Stimulated activated CD8-positive, alpha-beta memory T cell treated with anti-CD3 and anti-CD28 coated beads, Interleukin-15, amount 100 ng/mL, for 4 hours (primary cell): ENCODE measurements at places on chromosomes 3 and 15.

DNA sequence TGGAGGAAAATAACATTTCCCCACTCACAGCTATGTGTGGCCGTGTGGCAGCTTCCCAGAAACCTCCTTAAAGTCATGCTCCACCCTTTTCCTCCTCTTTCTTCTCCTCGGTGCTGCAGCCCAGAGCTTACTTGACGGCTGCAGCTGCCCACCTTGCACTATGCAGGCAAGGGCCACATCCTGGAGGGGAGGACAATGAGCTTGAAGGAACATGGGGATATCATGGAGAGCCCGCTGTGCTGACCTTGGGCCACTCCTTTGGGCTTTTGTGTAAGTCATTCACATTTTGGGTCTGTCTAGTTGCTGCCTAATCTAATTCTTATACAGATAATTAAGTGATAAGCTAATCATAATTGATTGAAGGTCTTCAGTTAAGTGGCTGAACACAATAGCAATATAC lies 28.0 kb downstream of the PRR20G start:
- DNase-seq: no peak

- DNase-seq: no peak
Measured at GRCh38 chr15:66729331-66729951, 27.4 kb downstream of the SMAD6 start.

DNA sequence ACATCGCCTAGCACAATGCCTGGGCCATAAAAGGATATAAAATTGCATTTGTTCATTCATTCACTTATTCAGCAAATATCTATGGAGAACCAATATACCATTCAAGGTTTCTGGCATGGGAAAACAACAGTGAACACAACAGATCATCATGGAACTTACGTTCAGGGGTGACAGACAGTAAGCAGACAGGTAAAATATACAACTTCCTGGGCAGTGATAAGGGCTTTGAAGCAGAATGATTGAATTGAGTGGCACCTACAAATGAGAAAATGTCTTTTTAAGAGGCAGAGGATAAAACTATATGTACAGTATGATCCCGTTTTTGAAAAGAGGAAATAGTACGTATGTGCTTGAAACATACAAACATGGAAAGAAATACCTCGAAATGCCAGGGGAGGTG lies 39.2 kb downstream of the CMTM7 start:
- DNase-seq: no peak

DNA sequence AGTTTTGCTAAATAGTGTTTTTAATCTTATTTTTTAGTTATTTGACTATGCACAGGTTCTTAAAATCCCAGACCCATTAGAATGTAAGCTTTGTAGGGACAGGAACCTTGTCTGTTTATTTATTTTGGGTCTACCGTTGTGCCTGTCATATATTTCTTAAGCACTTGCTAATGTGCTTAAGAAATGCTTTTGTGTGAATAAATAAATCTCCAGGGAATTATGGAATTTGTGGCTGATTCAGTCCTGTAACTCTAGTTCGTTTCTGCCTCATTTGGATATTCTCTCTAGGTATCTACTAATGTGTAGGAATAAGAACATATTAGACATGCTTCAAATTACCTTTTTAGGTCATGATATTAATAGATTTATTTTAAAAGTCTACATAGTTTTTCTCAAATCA lies 161.6 kb downstream of the LPP start:
- no peak for DNase-seq

DNA sequence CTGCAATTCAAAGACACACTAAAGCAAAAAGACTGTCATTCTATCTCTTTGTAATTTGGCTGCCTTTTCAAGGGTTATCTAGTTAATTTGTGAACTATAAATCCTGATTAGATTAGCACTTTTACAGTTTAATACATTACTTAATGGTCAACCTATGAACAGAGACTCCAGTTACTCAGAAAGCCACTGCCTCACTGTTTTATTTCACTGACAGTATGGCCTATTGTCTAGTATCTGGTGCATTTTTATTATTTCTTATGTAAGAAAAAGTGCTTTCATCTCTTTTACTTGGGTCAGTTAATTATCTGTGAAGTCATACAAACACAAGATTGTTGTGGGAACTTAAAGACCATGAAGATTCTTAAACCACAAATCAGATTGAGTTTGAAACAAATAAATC lies 133.8 kb downstream of the ZBBX start:
- DNase-seq: no peak

DNA sequence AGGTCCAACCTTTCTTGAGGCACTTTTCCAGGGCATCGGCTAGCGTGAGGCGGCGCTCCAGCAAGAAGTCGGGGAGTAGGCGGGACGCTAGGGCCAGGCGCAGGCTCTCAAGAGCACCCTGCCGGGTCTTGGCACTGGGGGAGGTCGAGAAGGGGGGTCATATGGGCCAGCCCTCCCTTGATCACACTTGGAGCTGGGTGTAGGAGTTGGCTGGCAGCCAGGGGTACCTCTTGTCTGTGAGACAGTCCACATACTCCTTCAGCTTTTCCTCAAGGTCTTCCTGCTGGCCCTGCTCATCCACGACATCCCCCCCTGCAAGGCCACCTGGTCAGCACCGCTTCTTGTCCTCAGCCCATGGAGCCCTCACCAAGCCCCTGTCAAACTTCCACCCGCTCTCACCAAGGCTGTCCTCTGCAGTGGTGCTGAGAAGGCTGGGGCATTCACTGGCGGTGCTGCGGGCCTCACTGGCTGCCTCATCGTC lies 2.0 kb downstream of the IFRD2 start:
- DNase-seq: no peak

GRCh38 chr3:42556089-42556632 lies 25.6 kb downstream of the SEC22C start:
- no peak for DNase-seq

DNA sequence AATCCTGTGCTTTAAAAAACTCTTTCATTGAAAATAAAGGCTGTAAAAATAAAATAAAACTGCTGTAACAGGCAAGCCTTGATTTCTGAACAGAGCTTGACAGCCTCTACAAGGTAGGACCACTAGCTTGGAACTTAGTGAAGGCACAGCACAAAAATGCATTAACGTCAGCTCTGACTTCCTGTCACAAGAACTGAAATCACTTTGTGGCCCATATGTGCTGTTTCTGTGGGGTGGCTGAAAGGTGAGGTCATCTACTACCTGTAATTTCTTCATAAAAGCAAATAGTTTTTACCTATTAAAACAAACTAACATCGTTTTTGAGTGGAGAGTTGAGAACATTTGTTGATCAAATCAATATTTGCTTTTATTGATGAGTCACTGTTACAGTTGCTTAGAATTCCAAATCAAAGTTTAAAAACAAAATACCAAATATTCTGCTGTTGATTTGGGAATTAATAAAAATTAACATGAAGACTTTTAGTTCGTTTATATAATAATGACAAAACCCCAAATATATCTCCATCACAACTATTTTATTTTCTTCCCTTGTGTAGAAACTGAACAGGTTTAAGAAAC lies 1034.1 kb downstream of the MCTP2 start:
- no peak for DNase-seq

- DNase-seq: no peak
Measured at GRCh38 chr3:15693355-15693754, 91.8 kb downstream of the BTD start.

DNA sequence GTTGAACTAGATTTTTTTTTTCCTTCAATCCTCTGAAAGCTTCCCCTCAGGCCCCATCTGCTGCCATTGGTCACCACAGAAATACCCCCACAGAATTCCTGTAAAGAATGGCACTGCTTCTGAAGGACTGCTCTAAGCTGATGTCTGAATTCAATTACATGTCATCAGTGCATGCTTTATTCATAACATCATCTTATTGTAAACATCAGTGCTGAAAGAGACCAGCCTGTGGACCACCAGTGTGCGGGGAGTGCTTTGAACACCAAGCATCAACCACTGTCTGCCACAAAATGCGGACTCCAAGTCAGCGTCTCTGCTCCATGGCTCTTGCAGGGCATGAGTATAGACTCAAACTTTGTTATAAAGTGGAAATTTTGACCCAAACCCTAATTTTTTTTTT lies 11.6 kb downstream of the PHLDB2 start:
- DNase-seq: no peak
